ENCODE measurements at places on chromosomes 6 and 20.
A peak's percentile ranks its signal among the peaks of the same experiment; 100 is the strongest.

- no peak for DNase-seq
Observed at GRCh38 chr6:157531169-157531985, 150.4 kb downstream of the ZDHHC14 start.

- DNase-seq = no peak
Observed at GRCh38 chr20:32079655-32080109, 27.6 kb downstream of the HCK start.

GRCh38 chr20:1390581-1391403, 2.1 kb downstream of the FKBP1A start:
- DNase-seq = no peak

- DNase-seq = no peak
Observed at GRCh38 chr6:114327074-114327473, 15.7 kb downstream of the HS3ST5 start.

GRCh38 chr20:3869839-3870634, 19.1 kb upstream of the PANK2 start:
- no peak for DNase-seq

DNA sequence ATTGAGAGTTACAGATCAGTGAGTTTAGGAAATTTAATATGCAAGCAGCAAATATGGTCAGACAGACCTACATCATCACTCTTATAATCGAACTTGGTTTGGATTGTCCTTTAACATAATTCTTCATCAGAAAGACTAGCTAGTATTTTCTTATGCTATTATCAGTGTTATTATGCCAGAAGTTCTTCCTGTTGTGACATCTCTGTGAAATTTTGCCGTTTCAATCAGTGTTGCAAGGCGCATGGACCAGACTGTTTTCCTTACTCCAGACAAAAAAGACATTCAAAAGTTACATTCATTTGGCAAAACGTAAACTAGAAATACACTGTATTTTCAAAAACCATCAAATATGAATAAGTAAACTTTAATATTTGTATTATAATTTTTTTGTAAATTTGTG, 5.7 kb upstream of the TENT5A start:
- DNase-seq = no peak

DNA sequence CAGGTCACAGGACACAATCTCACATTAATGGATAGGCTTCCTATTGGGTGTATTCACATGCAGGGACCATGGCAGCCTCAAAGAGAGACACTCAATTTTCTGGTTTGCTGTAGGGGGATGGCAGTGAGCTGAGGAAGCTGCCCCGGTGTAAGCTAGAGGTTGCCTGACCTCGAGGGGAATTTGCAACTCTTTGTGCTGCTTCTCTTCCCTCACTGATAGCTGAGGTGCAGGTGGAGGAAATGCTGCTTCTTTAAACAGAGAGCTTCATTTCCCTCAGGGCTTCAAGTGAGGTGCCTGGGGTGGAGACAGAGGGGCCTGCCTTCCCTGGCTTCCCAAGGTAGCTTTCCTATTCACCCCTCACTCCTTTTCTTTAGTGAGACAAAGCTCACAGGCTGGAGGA, 151.9 kb downstream of the CD83 start:
- DNase-seq = no peak

GRCh38 chr20:18144541-18145099, 7.0 kb downstream of the KAT14 start:
- DNase-seq = no peak

GRCh38 chr6:144778773-144779492, 493.8 kb downstream of the UTRN start:
- no peak for DNase-seq

DNA sequence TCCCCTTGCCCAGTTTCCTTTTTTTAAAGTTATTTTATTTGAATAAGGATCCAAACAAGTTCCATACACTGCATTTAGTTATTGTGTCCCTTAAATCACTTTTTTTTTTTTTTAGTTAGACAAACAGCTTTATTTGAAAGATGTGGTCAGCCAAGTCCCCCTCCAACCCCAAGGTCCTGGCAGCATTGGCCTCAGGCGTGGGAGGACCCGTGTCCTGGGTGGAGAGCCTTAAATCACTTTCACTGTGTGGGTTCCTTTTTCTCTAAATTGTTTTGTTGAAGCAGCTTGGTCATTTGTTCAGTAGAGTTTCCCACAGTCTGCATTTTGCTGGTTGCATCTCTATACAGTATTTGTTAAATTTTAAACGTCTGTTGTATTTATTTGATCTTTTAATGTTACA, 5.2 kb upstream of the TBCC start:
- no peak for DNase-seq

- no peak for DNase-seq
Observed at GRCh38 chr6:80508885-80509630, 402.6 kb downstream of the BCKDHB start.

- no peak for DNase-seq
Observed at GRCh38 chr6:72048080-72048479, 161.7 kb downstream of the RIMS1 start.

- DNase-seq = peak; percentile 15
Observed at GRCh38 chr6:129621252-129621651, 88.7 kb downstream of the ARHGAP18 start.

DNA sequence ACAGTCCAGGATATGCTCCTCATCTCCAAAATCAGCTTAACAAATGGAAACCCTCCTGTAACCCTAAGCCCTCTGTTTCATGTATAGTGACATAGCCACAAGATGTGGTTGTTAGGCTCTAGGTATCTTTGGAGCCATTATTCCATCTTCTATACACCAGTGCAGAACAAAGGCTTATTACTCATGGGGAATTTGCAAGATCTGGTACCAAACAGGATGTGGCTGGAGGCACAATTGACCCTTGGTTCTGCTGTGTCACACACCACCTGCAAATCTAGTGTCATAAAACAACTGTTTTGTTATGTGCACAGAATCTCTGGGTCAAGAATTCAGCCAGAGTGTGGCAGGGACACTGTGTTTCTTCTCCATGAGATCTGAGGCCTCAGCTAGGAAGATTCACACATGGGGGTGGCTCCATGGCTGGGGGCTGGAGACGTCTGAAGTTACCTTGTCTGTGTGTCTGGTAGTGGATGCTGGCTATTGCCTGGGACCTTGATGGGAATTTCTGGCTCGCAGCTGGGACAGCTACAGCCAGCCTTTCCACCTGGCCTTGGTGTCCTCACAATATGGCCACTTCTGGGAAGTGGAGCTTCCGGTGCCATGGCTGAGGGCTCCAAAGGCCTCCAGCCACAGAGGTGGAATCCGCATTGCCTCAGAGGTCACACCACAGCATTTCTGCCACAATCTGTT, 369.9 kb downstream of the CDH26 start:
- DNase-seq = no peak

DNA sequence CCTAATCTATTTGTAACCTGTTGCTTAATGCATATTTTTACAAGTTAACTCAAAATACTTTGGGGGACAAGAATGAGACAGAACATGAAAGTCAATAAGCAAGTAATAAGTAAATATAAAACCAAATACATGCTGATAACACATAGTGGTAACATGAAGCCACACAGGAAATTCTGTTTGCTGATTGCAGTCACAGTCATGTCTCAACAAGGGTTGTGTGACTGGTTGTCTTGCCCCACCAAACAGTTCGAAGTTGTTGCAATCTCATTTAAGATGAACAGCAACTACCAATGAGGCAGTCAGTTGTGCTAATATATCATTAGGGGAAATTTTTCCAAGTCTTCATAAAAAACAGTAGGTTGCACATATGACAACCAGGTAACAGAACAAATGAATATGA, 14.5 kb downstream of the CD24 start:
- no peak for DNase-seq

DNA sequence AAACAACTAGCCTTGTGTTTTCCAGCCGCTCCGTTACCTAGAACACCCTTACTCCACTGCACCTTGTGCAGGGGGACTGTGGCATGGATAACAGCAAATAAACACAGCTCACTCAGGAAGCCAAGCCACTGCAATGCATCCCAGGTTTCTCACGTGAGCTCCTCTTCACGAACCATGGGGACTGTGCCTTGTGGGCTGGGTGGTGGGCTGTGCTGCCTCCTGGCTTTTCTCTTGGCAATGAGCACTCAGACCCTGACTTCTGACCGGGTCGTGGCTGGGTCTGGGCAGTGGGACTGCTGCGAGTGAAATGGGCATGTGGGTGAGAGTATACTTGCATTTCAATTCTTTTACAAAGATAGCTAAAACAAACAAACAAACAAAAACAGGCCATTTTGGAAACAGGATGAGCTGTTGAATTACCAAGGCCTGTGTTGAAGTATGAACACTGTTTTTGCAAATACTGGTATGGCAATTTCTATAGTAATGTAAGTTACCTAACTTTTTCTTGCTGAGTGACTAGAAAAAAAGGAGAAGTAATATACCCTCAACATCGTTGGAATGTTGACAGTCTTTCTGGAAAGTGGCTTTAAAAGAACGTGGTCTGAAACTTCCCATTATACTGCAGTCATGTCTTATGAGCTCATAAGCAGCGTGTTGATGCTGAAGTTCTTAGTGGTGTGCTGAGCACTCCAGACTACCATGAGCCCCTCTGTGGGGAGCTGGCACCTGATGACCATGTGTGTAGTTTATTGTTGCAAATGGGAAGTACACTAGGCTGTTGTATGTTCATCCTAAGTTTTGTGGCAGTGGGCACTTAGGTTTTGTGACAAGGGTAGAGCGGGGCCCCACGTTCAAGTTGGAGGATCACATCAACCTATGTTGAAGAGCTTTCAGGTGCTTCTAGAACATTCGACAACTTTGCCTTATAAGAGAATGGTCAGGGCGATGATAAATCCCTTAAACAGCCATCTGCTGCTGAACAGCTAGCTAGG, 120.4 kb downstream of the ARMC2 start:
- no peak for DNase-seq

GRCh38 chr6:148238713-148239112, 103.9 kb upstream of the SASH1 start:
- DNase-seq = no peak

DNA sequence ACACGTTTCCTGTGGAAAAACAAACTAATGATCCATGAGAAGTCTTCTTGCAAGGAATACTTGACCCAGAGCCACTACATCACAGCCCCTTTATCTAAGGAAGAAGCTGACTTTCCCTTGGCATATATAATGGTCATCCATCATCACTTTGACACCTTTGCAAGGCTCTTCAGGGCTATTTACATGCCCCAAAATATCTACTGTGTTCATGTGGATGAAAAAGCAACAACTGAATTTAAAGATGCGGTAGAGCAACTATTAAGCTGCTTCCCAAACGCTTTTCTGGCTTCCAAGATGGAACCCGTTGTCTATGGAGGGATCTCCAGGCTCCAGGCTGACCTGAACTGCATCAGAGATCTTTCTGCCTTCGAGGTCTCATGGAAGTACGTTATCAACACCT, 35.4 kb downstream of the GCNT2 start:
- DNase-seq = no peak

DNA sequence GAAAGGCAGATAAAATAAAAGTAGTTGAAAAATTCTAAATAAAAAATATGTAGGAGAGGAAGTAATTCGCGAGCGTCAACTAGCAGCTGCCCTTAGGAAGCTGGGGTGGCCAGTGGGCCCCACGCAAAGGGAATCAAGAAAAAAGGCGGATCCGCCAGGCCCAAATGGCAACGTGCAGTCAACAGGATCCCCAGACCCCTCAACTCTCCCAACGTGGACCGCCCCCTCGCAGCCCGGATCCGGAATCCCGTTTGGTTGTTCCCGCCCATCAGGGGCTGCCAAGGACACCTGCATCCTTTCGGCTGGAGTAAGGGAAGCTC, 296 bp downstream of the DZANK1 start:
- no peak for DNase-seq

DNA sequence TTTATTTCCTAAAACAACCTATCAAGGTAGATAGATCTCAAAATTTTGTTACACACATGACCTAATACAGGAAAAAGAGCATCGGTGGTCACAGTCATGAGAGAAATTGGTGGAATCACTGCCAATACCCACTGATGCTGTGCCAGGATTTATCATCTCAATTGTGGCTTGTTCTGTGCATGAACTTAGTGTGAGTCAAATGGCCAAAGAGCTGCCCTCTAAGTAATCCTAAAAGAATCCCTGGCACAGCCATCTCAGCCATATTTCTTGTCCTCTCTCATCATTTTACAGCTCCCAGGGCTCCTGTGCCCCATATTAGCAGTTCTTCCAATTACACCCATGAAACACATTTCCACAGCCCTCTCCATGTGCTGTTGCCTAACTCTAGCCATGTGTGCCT, 6.1 kb downstream of the GSTA5 start:
- no peak for DNase-seq

DNA sequence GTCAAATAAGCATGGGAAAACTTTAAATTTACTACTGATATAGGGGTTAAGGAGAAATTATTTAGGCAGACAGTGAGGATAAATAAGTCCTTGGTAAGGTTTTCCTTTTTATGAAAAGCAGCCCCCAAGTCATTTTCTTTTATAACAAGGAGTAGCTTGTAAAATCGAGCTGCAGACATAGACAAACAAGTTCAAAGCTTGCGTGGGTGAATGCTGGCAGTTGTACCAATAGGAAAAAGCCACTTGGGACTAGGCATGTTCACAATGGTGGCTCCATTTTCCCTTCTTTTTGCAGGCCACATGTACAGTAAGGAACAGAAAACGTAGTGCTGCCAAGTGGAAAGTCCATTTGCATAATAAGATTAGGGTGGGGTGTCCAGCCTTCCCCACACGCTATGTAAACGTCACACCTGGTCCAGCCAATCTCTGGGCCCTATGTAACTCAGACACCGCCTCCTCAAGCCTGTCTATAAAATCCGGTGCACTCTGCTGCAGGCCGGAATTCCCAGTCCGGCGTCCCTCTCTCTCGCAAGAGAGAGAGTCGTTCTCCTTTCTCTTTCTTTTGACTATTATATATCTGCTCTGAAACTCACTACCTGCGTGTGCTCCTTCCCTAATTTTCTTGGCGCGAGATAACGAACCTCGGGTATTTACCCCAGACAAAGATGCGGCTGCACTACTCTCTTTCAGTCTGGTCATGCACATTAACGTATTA, 217.1 kb upstream of the MAN1A1 start:
- DNase-seq = no peak

GRCh38 chr6:44522871-44523270, 135.4 kb downstream of the CDC5L start:
- DNase-seq = no peak

DNA sequence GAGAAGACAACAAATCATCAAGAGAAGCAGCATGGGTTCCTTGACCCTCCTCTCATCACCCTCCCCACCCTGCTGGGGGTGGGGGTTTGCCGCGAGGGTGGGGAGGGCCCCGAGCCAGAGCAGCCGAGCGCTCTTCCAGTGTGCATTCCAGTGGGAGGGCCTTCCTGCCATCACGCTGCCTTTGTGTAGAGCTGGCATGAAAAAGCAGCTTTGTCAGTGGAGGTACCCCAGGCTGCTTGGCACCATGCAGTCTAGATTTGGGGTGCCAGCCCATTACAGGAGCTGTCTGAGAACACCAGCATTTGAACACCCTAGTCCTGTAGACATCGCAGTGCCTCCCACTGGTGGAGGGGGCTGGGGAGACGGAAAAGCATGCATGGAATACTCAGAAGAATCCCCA, 12.2 kb downstream of the BAK1 start:
- DNase-seq = no peak

- DNase-seq = no peak
Observed at GRCh38 chr20:10790013-10790412, 116.2 kb upstream of the JAG1 start.

DNA sequence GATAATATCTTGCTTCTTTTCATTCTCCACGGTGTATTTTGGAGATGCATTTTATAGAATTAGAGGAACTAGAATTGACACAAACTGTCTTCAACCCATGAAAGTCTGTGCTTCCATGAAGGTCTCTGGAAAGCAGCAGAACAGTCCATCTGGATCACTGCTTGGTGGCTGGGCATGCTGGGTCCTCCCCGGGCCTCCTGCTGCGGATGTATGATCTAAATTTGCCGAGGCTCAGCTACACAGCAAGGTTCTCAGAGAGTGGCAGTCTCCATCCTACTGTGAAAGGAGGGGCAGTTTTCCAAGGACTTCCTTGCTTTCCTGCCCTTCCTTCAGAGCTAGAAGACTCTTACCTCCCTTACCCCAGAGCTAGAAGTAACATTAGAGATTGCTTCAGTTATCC, 15.1 kb downstream of the PKIG start:
- no peak for DNase-seq

All from T-helper 9 cell (primary cell).